Activated CD8-positive, alpha-beta memory T cell treated with anti-CD3 and anti-CD28 coated beads, Interleukin-2, amount 50 U/mL, for 4 hours (primary cell): ENCODE measurements at places on chromosomes 7 and 10.

DNA sequence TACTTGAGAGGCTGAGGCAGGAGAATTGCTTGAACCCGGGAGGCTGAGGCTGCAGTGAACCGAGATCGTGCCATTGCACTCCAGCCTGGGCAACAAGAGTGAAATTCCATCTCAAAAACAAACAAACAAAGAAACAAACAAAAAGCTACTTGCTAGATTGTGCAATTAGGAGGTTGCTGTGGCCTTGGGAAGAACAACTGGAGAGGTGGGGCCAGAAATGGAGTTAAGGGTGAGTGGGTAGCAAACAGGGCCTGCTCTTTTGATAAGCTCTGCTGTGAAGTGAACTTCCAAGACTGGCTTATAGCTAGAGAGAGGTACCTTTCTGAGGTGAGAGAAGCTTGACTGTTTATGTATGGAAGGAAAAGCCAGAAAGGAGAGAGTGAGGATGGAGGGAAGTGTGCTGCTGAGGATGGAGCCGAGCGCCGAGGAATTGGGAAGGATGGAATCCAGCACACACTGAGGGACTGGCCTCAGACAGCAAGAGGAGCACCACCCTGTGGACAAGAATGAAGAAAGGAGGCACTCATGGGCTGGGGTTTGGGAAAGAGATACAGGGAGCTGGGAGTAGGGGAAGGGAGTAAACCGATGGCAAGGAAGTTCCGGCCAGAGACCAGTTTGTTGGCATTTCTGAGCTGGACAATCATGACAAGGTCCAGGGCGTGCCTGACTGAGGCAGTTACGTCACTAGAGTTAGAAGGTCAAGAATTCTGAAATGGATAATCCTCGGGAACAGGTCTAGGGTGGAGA, 7.0 kb upstream of the RPEL1 start:
- no peak for DNase-seq

DNA sequence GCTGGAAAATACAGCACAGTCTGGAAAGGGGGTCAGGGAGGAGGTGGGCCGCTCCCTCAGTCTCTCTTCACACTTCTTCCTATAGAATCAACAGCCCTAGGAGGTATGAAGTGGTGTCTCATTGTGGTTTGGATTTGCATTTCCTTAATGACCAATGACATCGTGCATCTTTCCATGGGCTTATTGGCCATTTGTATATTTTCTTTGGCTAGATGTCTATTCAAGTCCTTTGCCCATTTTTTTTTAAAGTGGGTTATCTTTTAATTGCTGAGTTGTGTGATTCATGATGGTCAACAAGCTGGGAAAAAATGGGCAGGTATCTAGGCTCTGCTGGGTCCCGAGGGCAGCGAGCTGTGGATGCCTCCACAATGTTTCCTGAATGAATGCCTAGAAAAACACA, 29.1 kb downstream of the TMEM130 start:
- DNase-seq: no peak

DNA sequence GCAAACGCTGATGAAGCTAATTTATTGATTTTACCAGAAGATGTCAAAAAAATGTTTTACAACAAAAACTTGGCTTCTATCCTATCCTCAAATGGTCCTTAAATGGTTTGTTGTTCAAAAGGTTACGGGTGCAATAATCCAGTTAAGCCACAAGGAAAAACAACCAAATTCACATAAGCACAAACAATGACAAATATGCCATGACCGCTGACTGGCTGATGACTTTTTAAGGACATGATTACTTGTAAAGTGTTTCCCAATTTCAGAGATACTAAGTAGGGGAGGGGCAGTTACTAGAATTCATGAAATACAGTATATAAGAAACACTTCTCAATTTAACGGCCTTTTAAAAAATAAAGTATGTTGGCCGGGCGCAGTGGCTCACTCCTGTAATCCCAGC, 28.8 kb downstream of the ABI1 start:
- DNase-seq: no peak

GRCh38 chr7:158241919-158242318, 345.7 kb downstream of the PTPRN2 start:
- no peak for DNase-seq

DNA sequence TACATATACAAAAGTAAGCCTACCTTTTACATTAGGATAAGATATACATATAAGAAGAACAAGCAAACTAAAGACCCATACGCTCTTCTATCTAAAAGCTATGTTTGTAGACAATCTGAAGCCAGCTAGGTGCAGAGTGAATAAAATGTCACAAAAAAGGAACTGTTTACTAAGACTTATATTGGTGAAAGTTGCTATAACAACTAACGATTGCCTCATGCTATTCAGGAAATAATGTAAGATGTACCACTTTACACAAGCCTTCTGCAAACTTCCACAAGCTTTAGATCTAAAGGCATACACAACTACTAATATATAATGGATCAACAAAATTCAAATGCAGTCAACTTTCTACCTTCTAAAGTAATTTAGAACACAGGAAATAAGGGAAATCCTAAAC, 175.1 kb downstream of the SRPK2 start:
- no peak for DNase-seq

DNA sequence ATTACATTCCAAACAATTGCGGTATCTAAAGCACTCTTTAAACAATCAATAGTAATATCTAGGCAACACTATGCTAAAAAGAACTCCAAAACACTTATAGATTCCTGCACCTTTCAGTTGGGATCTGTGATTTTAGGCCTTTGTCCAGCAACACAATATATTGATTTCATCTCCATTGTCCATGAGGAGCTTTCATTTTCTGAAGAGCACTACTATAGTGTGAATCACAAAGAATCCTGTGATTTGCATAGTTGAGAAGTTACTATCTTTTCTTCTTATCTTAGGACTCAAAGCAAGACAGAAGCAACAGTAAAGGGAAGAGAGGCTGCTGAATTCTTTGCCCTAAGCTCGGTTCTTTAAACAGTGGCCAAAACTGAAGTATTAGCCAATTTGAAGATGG, 846.8 kb downstream of the IPMK start:
- no peak for DNase-seq

DNA sequence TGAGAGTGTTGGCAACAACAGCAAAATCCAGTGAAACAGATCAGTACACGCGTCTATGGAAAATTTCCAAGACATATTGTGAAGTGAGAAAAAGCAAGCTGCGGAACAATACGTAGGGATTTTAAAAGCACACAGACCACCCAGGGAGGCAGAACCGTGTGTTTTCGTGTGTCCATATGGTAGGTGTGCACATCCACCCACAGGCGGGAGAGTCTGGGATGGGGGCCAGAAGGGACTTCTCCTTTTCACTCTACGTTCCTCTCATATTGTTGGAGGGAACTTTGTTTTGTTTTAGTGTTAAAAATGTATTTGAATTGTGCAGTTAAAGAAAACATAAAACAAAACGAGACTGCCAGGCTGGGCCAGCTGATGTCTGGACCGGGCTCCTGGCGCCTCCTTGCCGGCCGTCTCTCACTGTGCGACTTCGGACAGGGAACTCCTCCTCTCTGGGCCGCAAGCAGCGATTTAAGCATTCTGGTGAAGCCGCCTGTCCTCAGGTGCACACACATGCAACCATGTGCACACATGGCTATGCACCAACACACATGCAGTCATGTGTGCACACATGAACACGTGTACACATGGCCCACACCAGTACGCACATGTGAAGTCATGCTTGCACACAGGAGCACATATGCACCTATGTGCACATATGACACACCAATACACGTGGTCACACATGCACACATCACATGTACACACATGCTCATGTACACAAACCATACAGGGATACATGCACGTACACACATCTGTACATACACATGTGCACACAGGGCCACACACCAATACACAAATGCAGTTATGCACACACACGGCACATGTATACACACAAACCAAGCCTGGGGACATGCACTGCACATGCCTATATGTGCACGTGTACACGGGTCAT, 141.1 kb downstream of the ELFN1 start:
- no peak for DNase-seq

DNA sequence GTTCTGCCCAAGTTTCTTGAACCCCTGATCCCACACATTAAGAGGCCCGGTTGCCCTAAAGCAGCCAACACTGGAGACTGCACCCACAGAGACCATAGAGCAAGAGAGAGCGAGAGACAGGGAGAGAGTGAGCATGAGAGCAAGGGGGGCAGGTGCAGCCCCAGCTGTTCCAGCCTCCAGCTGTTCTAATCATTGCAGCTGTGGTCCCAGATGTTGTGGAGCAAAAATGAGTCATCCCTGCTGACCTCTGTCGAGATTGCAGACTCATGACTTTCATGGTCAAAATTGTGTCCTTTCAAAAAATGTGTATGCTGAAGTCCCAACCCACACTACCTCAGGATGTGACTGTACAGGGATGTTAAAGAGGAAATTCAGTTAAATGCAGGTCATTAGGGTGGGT, 143.9 kb upstream of the FRMD4A start:
- DNase-seq: no peak

GRCh38 chr7:36228039-36228438, 75.0 kb downstream of the EEPD1 start:
- no peak for DNase-seq

GRCh38 chr7:7895004-7895650, 73.5 kb upstream of the GLCCI1 start:
- DNase-seq: no peak

GRCh38 chr10:71053169-71053895, 159.0 kb upstream of the UNC5B start:
- no peak for DNase-seq

DNA sequence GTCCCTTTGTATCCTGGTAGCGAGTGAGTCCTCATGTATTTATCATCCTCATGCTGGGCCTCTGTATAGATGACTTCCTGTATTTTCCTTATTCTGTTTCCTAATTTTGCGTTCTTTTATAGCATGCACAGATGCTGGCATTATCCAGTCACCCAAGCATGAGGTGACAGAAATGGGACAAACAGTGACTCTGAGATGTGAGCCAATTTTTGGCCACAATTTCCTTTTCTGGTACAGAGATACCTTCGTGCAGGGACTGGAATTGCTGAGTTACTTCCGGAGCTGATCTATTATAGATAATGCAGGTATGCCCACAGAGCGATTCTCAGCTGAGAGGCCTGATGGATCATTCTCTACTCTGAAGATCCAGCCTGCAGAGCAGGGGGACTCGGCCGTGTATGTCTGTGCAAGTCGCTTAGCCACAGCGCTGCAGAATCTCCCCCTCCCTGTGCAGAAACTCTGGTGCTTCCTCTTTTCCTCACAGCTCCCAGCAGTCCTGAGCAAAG, 183.1 kb upstream of the PRSS58 start:
- DNase-seq: no peak

DNA sequence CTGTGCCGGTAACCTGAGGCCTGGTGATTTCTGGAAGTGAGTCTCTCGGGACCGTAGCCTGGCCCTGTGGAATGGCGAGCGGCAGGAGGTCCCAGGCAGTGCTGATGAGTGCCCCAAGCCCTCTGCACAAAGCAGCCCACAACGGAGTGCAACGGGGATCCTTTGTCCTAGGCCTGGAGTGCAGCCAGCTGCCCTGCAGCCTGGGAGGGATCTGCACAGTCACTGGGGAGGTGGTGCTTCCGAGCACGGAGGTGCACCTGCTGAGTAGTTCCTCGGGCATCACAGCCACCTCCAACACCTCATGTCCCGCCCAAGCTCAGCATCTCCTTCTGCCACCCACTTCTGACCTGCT, 162.8 kb upstream of the ZMIZ1 start:
- no peak for DNase-seq

DNA sequence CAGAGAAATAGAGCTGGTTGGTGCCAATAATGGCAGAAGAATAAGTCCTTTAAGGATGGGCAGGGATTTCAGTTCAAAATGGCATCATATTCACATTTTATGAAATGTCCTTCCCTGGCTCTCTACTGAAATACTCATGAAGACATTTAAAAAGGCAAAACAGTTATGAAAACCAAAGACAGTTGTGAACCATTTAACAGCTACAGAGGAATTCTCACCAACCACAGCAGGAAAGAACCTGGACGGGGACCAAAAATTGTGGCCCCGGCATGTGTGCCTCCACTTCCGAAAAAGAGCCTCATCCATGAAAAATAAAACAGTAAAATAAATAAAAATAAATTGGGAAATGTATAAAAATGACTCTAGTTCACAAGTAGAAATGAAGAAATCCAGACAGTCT, 539.5 kb downstream of the SUGCT start:
- DNase-seq: no peak

- no peak for DNase-seq
Observed at GRCh38 chr7:103031781-103032180, 42.8 kb downstream of the FBXL13 start.

DNA sequence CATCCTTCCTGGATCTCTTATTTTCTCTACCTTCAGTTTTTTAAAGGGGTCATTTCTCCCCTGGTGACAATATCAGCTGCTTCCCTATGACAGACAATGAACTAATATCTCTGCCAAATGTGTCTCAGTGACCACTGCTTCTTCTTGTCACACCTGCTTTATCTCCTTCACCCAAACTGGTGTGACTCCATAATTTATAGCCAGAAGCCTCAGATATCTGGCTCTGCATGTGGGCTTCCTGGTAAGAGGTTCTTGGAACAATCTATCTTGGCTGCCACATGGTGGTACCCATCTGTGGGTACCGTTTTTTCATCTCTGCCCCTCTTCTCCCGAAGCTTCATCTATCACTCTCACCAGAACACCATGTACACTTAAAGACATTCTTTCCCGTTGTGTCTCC, 37.0 kb downstream of the CPVL start:
- no peak for DNase-seq

GRCh38 chr10:34154383-34154900, 660.7 kb downstream of the PARD3 start:
- DNase-seq: no peak

DNA sequence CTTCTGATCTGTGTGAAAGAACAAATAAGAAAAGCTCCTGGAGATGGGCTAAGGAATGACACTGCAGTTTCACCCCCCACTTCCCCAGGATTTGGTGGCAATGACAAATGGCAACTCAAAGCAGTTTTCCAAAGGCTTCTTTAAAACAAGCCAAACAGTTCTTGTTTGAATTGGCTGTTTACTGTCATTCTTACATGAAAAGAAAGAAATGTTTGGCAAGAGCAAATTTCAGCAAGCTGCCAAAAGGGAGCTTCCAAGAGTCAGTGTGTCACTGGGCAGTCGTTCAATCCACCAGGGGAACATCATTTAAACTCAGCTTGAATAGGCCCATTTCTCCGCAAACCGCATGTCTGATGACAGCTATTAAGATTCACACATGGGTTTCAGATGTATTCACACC, 119.0 kb upstream of the RHOBTB1 start:
- DNase-seq: no peak

DNA sequence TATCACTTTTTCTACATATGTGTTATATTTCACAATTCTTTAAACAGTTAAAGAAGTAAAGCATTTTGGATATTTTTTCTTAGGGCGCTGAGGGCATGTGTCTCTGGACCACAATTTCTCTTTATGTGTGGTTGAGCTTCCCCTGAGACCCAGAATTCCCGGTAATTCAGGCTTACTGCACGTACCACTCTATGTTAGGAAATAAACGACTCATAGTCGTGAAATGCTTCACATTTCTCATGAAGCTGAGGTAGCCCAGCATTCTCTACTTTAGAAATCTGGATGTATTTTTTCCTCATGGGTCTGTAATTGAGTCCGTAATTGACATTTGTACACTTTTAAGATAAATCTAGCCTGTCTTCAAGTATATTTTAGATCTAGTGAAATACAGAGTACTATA, 170.6 kb downstream of the FZD1 start:
- DNase-seq: no peak
